Activated CD4-positive, alpha-beta memory T cell treated with anti-CD3 and anti-CD28 coated beads for 36 hours (primary cell): ENCODE measurements at places on chromosomes 13 and 19.

GRCh38 chr19:7853770-7854128, 20.4 kb downstream of the PRR36 start:
- no peak for DNase-seq

DNA sequence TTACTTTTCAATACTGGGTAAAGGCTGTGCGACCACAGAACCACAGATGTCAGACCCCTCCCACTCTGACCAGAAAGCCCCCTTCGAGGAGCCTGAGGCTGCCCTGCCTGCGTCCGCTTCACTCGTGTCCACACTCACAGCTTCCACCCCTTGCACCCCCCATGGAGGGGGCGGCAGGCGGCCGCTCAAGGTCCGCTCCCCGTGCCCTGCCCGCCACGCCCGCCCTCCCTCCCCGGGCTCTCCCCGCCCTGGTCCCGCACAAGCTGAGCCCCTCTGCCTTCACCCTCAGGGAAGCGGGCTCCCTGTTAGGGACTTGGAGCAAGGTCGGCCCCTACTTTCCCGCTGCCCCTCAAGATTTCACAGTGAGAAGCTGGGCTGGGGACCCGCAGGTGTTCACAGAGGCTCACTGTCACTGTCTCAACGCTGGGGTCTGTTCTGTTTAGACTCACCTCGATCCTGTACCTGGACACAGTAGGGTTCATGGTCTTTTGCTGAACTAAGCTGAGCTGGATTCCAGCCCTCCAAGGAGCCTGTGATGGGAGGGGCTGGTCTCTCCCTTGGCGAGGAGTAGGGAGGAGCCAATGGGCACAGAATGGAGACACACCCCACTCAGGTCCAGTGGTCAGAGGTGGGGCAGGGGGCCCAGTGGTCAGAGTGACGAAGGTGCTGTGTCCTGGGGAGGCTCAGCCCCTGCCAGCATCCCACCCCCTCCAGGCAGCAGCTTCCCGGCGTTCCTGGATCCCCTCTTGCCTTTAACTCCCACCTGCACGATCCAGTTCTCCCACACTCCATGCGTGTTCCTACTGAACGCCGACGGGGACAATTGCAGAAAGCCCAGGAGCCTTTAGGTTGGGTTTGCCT, 69.5 kb downstream of the SPACA7 start:
- peak; percentile 2 for DNase-seq

DNA sequence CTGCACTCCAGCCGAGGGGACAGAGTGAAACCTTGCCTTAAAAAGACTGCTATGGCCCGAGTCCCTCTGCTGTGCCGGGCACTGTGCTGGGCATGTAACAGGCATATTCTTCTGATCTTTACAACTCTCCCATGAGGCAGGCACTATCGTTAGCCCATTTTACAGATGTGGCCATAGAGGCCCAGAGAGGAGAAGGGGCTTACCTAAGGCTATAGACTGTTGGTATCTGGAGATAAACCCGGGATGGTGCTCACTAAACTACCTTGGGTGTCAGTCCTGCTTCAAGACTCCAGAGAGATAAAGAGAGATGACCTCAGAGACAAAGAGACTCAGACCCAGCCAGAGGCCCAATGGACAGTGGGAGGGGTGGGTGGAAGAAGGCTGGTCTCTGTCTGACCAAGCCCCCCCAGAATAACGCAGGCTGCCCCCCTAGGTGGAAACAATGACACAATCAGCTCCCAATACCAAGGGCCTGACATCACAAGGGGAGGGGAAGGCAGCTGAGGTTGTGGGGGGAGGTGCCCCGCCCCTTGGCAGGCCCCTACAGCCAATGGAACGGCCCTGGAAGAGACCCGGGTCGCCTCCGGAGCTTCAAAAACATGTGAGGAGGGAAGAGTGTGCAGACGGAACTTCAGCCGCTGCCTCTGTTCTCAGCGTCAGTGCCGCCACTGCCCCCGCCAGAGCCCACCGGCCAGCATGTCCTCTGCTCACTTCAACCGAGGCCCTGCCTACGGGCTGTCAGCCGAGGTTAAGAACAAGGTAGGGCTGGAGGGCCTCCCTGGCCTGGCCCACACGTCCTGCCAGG, at the start of gene CNN1:
CNN1 (plus strand) TSS at position 620 of the 805 bp plus-strand sequence; CDS start at position 697, 77 bp downstream.
- DNase-seq, result no peak

- DNase-seq, result no peak
Observed at GRCh38 chr19:4829001-4829712, 2.4 kb downstream of the TICAM1 start.

DNA sequence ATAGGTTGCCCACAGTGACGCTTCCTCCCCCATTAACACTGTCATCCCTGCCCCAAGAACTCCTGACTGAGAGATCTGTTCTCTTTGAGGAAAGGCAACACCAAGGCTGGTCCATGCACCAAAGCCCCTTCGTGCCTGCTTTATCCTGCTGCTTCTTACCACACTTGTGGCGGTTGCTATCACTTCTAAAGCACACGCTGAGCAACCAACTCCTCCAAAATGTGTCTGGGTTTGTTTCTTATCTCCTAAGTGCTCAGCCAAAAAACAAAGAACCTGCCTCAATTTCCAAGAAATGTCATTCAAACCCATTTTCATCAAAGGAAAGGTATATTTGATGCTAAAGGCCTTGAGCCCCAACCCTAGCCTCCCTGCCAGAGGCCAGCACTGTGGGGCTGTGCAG, 14.6 kb downstream of the ATP7B start:
- no peak for DNase-seq

GRCh38 chr13:44362394-44363040, 11.1 kb upstream of the SERP2 start:
- DNase-seq, result no peak

- no peak for DNase-seq
Observed at GRCh38 chr19:40344422-40344821, 3.8 kb downstream of the C19orf47 start.

- DNase-seq, result no peak
Observed at GRCh38 chr19:18392417-18392816, 5.0 kb downstream of the LRRC25 start.

- no peak for DNase-seq
Observed at GRCh38 chr13:77225946-77226345, 100.9 kb downstream of the MYCBP2 start.

- peak; percentile 66 for DNase-seq
Observed at GRCh38 chr13:42354241-42355091, 82.5 kb downstream of the AKAP11 start.

DNA sequence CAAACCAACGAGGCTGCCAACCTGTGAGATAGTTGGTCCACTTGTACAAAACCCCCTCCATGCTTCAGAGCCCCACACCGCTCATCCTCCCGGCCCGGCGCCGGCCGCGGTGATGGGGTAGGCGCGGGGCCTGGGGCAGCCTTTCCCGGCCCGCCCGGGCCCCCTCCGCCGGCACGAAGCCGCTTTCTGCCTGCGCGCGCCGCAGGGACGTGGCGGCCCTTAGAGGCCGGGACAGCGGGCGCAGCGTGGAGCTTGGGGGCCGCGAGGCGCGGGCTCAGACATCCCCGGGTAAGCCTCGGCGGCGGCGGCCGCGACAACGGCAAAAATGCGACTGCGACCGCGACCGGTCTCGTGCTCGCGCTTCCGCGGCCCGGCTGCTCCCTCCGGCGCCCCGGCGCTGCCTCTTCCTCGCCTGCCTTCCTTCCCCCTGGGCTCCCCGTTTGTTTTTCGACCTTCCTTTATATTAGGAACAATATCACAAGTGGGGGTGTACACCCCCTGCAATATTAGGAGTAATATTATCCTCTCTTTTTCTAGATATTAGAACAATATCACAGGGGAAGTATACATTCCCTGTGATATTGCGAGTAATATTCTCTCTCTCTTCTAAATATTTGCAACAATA, 53.9 kb upstream of the CEACAM21 start:
- DNase-seq, result peak; percentile 49

GRCh38 chr19:54415208-54415900, at the start of gene TTYH1:
Gene TTYH1, plus strand, starts transcription at chr19:54415464. Its CDS starts 89 bp downstream, at chr19:54415553.
- DNase-seq, result peak; percentile 41

- DNase-seq, result no peak
Observed at GRCh38 chr13:103282571-103283450, 216.6 kb upstream of the SLC10A2 start.

GRCh38 chr19:7250951-7251350, 43.3 kb downstream of the INSR start:
- no peak for DNase-seq

GRCh38 chr19:19826875-19827274, 5.3 kb upstream of the ZNF506 start:
- no peak for DNase-seq

DNA sequence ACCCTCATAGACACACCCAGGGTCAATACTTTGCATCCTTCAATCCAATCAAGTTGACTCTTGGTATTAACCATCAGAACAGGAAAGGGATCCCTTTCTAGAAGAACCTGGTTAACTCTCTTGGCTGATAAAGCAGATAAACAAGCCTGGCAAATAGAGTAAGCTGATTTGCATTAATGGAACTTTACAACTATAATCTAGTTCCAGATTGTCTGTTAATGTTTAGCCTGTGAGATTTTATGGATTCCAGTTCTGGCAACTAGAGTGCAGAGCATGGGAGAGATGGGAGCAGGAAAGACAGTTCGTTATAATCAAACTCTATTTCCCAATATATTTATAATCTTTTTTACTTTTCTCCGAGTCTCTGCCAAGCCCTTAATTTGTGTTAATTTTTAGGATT, 272.6 kb upstream of the KLHL1 start:
- DNase-seq, result no peak

- DNase-seq, result no peak
Observed at GRCh38 chr19:38526430-38526829, 91.3 kb downstream of the MAP4K1 start.

DNA sequence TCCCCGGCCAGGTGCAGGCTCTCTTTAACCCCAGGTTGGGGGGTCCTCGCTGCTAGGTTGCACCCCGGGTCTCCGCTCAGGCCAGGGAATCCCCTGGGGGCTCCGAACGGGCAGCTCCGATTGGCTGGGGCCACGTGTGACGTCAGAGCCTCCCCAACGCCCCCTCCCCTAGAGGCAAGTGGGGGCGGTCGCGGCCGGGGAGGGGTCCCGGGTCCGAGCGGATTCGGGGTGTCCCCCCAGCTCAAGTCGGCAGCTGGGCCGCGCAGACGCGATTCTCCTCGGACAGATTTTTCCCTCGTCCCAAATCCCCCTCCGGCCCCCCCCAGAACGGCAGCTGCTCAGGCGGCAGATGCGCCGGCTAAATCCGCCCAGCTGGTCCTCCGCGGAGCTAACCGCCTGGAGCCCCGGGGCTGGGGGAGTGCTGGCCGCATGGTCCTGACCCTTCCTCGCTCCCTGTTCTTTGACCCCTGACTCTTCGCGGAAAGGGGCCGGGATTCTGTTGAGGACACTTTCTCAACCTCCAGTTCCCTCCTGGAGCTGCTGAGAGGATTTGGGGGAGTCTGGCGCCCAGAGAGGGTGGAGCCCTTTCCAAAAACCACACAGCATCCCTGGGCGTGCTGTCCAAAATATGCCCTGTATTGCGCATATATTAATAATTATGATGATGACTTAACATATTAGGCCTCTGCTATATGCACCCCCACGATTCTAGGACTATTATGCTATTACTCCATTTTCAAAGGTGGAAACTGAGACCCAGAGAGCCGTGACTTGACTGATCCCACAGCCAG, 25.4 kb upstream of the SEMA6B start:
- no peak for DNase-seq

DNA sequence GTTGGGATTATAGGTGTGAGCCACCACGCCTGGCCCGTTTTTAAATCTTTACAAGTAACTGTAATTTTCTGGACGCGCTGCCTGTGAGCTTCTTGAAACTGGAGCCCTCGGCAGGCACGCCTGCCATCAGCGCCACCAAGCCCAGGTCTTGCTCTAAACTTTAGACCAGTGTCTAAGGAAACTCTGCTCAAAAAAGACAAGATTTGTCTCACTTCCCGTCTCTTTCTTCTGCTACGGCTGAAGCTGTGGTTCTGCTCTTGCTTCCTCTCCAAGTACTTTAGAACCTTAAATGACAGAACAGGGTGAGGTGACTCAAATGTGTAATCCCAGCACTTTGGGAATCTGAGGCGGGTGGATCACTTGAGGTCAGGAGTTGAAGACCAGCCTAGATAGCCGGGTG, 24.9 kb downstream of the RCN3 start:
- DNase-seq, result peak; percentile 56

- DNase-seq, result no peak
Observed at GRCh38 chr13:50375792-50376191, 360.5 kb downstream of the KCNRG start.

DNA sequence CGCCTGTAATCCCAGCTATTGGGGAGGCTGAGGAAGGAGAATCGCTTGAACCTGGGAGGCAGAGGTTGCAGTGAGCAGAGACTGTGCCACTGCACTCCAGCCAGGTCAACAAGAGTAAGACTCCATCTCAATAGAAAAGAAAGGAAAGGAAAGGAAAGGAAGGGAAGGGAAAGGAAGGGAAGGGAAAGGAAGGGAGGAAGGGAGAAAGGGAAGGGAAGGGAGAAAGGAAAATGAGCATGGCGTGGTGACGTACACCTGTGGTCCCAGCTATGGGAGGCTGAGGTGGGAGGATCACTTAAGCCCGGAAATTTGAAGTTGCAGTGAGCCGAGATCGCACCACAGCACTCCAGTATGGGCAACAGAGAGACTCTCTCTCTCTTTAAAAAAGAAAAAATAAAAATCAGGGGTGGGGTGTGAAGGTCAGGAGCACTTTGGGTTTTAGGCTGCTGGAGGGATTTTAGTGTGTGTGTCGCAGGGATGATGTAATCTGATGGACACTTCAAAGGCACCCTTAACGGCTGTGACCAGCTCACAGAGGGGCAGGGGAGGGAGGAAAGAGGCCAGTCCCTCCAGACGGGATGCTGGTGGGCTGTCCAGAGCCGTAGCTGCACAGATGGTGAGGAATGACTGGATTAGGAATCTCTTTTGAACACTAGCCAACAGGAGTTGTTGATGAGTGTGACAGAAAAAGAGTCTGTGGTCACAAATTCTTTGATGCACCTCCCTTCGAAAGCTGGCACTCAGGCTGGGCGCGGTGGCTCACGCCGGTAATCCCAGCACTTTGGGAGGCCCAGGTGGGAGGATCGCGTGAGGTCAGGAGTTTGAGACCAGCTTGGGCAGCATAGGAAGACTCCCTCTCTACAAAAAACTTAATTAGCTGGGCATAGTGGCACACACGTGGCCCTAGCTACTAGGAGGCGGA, 27.6 kb downstream of the TMPRSS9 start:
- no peak for DNase-seq

GRCh38 chr13:105159841-105160240, 1375.6 kb downstream of the EFNB2 start:
- no peak for DNase-seq

- no peak for DNase-seq
Observed at GRCh38 chr19:11284515-11284914, 11.4 kb upstream of the TSPAN16 start.

DNA sequence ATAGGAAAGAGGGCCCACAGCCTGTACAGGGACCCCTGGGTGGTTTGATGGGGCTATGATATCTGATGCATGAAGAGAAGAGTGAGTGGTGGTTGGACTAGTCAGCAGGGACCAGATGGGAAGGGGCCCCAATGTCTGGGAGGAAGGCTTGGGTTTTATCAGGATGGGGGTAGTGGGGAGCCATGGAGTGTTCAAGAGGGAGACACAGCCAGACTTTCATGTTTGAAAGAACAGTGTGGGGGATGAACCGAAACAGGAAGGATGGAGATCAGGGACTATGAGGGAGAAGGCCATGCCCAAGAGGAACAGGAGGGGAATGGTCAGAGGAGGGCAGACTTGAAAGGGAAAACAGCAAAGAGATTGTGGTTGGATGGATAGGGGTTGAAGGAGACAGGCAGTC, 63.1 kb downstream of the UNC13A start:
- DNase-seq, result no peak
